T-helper 1 cell (primary cell): ENCODE measurements at places on chromosomes 13 and 19.

GRCh38 chr19:42254089-42254849 lies 659 bp downstream of the ERF start:
- DNase-seq = peak; percentile 71

DNA sequence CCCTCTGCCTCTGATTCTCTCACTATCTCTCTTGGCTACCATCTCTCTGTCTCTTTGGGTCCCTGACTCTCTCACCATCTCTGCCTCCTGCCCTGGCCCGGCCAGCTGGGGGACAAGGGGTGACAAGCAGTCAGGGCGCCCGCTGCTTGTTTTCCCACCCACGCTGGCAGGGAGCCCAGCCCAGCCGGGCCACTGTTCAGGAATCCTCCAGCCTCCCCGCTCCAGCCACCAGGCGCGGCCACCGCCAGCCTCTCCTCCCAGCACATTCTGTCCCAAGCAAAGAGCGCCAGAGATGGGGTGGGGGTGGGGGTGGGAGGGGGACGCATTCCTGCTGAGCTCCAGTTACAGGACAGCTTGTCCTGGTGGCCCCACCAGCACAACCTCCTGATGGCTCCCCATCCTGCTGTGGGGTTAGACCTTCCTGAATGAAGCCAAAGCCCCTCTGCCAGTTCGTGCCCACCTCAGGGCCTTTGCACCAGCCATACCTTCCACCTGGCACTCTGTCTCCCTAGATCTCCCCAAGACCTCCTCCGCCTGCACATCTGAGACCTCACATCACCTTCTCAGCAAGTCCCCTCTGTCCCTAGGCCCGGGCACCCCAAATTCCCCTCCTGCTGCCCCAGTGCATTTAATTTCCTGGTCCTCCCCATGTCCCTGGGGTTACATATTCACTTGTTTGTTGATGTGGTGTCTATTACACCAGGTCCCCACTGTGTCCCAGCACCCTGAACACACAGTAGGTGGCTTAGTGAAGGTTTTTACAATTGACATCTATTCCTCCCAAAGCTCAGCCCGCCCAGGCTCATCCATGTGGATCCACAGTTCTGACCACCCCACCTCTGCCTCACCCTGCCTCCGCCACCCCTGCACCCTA lies 12.5 kb downstream of the ARRDC2 start:
- DNase-seq = no peak

GRCh38 chr19:51944798-51945552 lies 17.7 kb downstream of the ZNF613 start:
- DNase-seq = no peak

- no peak for DNase-seq
Observed at GRCh38 chr19:1626417-1627010, 21.3 kb upstream of the UQCR11 start.

DNA sequence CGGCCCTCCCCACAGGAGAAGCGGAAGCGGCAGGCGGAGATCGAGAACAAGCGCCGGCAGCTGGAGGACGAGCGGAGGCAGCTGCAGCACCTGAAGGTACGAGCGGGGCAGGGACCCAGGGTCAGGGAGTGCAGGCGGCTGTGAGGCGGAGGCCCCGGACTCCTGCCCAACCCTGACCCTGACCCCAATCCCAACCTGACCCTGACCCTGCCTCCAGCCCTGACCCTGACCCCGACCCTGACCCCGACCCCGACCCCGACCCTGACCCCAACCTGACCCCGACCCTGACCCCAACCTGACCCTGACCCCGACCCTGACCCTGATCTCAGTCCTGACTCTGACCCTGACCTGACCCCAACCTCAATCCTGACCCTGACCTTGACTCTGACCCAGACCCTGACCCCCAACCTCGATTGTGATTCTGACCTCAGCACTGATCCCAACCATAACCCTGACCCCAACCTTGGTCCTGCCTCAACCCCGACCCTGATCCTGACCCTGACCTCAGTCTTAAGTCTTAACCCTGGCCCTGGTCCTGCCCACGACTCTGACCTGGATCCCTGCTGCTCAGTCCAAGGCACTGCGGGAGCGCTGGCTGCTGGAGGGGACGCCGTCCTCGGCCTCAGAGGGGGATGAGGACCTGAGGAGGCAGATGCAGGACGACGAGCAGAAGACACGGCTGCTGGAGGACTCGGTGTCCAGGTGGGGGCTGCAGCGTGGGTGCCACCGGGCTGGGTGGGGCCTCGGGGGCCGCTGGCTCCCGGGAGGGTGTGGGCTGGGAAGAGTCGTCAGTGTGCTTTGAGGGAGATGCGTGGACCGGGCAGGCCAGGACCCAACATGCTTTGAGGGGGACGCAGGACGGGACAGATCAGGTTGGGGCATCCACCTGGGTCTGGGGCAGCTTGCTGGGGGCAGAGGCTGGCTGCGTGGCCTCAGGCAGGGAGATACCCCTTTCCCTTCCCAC lies 18.5 kb downstream of the PALM start:
- DNase-seq = no peak

- no peak for DNase-seq
Observed at GRCh38 chr19:34910770-34911169, 15.9 kb upstream of the ZNF30 start.

DNA sequence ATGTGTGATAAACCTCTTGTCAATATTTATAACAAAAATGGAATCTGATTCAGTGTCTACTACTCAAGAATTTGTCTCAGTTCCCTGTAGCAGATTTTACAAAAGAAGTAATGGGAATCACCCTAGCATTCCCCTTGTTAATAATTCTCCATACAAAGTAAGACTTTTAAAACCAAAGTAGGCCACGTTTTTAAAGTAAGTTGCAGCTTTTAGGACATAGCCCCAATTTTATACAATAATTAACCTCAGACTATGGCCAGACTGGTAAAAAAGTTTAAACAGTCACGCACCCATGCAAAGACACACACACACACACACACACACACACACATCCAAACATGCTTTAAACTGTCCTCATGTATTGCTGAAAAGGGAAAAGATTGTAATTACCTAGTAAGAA lies 589.9 kb downstream of the PCDH9 start:
- no peak for DNase-seq

DNA sequence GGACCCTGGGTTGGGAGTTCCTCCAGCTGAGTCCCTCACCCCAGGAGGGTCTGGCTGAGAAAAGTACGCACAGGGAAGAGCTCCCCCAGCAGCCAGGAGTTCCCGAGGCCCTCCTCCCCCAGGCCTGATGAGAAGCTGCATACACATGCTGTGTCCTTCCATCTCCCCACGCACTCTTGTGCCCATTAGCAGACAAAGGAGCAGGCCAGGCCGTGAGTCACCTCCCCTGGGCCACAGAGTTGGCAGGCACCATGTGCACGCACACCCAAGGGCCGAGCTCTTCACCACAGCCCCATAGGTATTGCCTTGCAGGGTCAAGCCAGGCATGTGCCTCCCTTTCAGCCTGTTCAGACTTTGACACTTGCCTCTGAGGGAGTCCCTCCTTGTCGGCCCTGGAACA lies 17.5 kb downstream of the MAU2 start:
- DNase-seq = no peak

GRCh38 chr19:6272913-6273600 lies 6.7 kb downstream of the MLLT1 start:
- no peak for DNase-seq

DNA sequence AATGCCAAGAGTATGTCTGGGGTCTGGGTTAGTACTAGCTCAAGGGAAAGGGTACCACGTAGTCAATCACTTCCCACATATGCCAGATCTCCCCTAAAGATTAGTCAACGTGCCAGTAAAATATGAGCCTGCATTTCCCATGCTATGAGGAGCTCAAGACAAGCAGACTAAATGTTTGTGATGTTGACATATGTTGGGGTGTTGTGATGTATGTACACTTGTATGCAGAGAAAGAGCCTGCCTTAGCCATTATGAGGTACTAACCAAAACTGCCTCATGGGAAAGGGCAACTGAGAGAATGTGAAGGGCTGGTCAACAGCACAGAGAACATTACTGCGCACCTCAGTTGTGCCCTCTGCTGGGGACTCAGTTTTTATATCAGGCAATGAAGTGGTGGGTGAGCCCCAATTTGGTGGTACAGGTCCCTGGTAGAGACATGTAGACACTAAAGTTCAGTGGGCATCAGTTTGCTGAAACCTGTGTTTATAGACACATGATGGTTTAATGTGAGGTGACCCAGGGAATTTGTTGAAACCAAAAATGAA lies 287.0 kb downstream of the DCT start:
- DNase-seq = peak; percentile 12

DNA sequence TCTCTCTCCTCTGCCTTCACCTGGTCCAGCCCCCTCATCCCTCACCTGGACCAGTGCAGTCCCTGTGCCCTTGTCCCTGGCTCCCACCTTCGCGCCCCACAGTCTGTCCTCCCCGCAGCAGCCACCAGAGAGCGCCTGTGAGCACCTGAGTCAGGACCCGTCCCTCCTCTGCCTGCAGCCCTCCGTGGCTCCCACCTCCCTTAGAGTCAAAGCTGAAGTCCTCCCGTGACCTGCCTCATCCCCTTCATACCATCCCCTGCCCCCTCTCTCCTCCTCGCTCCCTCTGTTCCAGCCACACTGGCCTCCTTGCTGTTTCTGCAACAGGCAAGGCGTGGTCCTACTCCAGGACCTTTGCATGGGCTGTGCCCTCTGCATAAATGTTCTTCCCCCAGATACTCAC lies 10.3 kb downstream of the CELF5 start:
- DNase-seq = no peak

GRCh38 chr13:51815848-51816247 lies 11.9 kb upstream of the DHRS12 start:
- DNase-seq = no peak

DNA sequence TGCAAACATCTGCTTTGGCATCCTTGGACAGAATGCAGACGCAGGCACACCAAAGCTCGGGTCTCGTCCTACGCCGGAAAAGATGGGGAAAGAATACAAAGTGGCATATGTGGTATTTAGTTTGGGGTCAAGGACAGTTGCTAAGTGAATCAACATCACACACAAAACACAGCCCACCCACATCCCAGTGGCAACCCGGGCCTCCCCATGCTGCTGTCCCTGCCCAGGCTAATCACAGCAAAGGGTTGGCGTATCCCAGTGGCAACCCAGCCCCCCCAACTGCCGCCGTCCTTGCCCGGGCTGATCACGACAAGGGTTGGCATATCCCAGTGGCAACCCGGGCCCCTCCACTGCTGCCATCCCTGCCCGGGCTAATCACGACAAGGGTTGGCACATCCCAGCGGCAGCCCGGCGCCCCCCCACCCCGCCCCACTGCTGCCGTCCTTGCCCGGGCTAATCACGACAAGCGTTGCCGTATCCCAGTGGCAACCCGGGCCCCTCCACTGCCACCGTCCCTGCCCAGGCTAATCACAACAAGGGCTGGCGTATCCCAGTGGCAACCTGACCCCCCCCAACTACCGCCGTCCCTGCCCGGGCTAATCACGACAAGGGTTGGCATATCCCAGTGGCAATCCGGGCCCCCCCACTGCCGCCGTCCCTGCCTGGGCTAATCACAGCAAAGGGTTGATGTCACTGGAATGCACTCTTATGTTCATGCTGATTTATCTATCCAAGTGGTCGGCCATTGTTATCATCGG lies 167.8 kb upstream of the SOX1 start:
- no peak for DNase-seq

GRCh38 chr19:31419871-31420445 lies 70.7 kb upstream of the TSHZ3 start:
- no peak for DNase-seq

GRCh38 chr19:49871349-49871985 lies 4.1 kb upstream of the PNKP start:
- DNase-seq = no peak

DNA sequence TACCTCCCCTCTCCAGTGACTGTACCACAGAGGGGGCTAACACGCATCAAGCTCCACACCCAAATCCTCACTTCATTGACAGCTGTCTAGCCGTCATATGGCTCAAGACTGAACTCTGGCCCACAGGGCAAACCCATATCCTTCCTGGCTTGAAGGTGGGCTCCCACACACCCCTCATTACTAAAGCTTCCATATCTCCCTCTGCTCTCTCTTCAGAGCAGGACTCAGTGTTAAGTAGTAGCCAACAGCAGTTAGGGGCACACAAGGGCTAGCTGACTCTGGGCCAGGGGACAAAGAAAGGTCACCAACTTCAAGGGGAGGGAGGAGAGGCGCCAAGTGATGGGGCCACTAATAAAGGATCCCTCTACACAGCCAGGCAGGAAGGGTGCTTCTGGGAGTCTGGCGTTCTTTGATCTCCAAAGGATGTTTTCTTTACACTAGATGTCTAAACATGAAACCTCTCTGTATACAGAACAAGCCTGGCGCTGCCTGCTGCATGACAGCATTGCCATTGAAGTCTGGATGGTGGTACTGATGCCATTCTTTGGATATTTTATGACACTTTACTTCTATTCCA lies 8.1 kb downstream of the PEG3 start:
- DNase-seq = no peak

DNA sequence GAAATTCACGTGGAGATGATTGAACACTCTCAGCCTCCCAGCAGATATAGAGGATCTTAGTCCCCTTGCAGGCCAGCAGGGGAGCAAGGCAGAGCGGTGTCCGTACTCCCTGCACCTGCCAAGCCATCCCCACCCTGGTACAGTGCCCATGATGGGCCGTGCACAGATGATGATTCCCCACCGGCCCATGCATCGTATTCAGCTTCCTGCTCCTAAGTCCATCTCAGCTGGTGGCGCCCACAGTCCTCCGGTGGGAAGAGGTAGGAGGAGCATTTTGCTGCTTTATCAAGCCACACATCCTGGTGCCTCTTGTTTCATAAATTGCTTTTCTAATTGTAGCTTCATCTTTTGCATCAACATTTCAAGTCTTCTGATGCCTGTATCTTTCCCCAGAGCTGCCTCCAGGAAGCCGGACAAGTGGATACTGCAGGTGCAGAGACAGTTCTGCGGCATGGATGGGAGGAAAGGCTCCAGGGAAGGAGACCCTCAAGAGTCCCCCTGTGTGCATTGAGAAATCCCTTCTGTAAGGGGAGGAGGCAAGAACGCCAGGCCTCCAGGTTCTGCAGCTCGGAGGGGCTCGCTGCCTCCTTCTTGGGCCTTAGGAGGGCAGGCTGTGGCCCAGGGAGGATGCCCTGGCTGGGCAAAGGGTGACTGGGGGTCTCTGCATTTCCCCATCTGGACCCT lies 55.3 kb downstream of the F2RL3 start:
- DNase-seq = no peak

DNA sequence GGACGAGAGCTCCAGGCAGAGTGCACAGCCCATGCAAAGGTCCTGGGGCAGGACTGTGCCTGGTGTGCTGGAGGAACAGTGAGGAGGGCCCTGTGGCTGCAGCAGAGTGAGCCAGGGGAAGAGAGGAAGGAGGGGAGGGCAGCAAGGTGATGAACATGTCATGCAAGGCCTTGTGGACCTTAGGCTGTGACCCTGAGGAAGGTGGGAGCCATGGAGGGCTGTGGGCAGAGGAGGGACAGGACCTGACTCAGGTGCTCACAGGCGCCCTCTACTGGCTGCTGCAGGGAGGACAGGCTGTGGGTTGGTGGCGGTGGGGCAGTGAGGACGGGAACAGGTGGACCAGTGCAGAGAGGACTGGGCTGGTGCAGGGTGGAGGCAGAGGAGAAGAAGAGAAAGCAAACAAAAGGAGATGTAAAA lies 170.3 kb downstream of the PTPRS start:
- DNase-seq = no peak

GRCh38 chr19:7619671-7620441 lies 9.5 kb downstream of the XAB2 start:
- DNase-seq = no peak

- DNase-seq = no peak
Observed at GRCh38 chr13:31200637-31200971, 829 bp downstream of the B3GLCT start.
